ENCODE measurements at places on chromosomes 7 and 10.

- DNase-seq, result no peak
These were observed 16.8 kb downstream of the PDIA4 start for GRCh38 chr7:149011491-149011890.

- DNase-seq, result no peak
These were observed 30.1 kb downstream of the BPGM start for GRCh38 chr7:134676743-134677142.

- no peak for DNase-seq
These were observed 8.6 kb upstream of the GATA3 start for GRCh38 chr10:8045726-8046494.

GRCh38 chr7:137449016-137449415, 105.5 kb upstream of the PTN start:
- no peak for DNase-seq

DNA sequence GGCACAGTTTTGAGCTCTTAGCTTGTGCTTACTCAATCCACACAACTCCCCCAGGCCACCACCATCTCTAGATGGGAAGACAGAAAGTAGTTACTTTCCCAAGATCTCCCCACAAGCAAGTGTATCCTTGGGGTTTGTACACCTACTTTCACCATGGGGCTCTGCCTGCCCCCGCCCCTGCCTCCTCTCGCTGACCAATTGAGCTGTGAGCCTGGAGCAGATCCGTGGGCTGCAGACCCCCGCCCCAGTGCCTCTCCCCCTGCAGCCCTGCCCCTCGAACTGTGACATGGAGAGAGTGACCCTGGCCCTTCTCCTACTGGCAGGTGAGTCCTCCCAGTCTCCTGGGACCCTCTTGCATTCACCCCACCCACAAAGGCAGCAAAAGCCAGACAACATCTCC, 2.0 kb downstream of the FXYD4 start:
- no peak for DNase-seq

DNA sequence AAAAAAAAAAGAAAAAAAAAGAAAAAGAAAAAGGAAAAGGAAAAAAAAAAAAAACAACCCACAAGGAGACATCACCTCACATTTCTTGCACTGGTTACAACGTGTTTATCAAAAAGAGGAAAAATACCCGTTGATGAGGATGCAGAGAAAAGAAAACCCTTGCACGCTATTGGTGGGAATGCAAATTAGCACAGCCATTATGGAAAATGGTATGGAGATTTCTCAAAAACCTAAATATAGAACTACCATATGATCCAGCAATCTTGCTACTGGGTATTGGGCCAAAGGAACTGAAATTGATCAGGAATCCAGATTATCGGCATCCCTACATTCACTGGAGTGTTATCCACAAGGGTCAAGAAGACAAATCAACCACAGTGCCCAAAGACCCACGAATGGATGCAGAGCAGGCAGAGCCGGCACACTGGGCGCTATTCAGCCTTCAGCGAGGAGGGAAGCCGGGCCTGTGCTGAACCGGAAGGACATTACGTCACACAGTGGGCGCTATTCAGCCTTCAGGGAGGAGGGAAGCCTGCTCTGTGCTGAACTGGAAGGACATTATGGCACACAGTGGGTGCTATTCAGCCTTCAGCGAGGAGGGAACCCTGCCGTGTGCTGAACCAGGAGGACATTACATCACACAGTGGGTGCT, 258.7 kb downstream of the ZMYND11 start:
- DNase-seq, result no peak

DNA sequence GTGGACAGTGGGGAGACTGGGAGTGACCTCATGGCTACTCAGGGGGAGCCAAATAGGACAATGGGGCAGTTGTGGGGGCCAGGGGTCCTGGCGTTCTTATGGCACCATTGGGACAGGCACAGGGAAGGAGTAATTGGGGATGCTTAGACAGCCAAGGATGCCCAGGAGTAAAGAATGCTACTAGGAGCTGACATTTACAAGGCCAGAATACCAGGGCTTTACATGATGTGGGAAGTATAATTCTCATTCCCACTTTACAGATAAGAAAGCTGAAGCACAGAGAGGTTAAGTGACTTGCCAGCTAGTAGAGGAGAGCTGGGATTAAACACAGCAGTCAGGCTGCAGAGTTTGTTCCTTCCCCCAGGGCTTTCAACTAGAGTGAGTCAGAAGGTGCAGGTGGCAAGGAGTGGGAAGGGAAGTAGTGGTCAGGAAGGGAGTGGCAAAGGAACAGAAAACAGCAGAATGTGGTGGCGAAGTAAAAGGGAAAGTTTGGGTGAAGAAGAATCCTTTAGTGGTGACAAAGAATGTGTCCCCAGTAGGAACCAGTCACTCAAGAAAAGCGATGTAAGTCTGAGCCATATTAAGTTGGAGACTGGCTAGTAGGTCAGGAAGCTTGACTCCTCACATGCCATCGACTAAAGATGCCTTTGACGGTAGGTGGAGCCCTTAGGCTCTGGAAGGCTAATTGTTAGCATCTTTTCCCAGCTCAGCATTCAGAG, 32.8 kb downstream of the CPVL start:
- peak; percentile 52 for DNase-seq

GRCh38 chr7:135185471-135186260, 15.2 kb upstream of the CYREN start:
- DNase-seq, result no peak

- no peak for DNase-seq
These were observed 30.7 kb upstream of the ADCY1 start for GRCh38 chr7:45543473-45543872.

DNA sequence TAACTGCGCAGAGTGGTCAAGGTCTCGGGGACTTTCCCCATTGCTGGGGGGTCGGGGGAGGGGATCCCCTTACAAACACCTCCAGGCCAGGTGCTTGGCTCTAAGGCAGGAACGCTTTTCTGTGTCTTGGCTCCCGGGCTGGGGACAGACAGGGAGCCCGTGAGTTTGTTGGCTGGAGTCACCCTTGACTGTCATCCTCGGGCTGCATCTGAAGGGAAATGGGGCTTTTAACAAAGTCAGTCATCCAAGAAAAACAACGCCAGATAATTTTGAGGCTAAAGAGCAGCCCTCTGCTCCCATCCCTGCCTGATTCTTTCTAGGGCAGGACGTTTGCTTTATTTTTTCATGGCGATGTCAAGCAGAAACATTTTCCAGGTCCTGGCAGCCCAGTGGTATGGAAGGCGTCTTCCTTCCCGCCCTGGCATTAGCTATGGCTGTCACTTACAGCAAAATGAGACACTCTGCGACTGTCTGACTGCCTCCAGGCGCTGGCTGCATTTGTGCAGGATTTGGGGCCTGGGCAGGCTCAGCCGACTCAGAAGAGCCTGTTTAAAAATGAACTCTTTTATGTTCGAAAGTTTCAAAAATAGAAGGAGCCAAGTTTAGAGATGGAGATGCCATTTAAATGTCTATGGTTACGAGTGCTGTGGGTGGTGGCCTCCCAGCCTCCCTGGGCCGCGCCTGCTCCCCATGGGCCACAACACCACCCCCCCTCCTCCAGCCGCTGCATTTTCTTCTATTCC, 54.7 kb upstream of the TNS3 start:
- DNase-seq, result no peak

DNA sequence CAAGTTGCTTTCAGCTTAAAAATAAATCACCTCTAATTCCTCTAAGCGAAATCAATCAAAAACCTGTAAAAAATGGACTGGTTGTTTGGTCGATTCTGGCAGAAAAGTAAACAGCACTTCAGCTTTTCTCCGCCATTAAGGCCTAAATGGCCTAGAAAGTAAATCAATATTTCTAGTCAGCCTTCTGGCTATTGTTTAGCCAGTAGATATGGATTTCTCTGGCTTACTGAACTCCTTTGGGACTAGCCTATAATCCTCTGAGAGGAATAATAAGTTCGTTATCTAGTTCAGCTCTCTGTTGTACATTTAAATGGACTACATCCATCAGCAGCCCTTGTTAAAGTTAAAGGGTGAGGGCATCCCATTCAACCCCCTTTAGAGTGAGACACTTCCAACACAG, 400.1 kb upstream of the ETV1 start:
- no peak for DNase-seq

DNA sequence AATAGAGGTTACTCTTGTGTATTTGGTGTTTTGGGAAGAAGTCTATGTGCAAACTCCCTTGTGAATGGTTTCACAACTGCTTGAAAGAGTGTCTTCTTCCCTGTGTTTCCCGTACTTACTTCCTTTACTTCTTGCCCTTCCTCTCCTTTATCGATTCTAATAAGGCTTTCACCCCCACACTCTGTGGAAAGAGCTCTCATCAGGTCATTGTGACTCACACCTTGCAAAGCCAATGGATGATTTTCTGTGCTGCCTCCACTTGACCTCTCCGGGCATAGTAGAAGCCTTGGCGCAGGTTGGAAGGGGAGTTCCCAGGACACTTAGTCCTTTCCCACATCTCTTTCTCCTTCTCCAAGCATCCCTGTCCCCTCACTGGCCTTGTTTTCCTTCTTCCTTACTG, 6.2 kb upstream of the TSPAN15 start:
- DNase-seq, result no peak
